Myocyte (in vitro differentiated cells): ENCODE measurements at places on chromosomes 13 and 19.
A peak's percentile ranks its signal among the peaks of the same experiment; 100 is the strongest.

DNA sequence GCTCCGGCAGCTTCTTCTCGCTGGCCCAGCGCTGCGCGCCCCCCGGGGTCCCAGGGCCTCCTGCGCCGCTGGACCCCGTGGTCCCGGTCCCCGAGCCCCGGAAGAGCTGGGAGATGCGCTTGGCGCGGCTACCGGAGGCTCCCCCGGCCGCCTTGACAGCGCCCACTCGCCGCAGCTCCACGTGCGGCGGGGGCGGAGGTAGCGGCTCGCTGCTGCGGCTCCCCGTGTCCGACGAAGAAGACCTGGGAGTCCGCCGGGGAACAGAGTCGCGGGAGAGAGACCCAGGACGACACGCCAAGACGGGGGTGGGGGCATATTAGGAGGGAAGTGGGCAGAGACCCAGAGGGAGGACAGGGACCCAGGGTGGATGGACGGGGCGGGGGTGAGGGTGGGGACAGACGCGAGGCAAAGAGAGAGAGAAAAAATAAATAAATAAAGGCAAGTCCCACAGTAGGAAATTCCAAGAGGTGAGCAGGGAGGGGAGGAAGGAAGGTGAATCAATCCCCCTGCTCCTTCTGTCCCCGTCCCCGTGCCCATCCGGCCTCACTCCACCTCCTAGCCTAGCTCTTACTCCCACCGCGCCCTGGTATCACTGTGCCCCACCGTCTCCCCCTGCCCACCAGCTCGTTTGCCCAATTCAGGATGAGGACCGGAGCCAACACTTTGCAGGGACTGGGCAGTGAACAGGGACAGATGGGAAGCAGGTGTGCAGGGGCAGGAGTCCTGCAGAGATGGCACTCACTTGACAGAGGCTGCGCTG is 826 bp downstream of the RASIP1 start:
- DNase-seq, result no peak

DNA sequence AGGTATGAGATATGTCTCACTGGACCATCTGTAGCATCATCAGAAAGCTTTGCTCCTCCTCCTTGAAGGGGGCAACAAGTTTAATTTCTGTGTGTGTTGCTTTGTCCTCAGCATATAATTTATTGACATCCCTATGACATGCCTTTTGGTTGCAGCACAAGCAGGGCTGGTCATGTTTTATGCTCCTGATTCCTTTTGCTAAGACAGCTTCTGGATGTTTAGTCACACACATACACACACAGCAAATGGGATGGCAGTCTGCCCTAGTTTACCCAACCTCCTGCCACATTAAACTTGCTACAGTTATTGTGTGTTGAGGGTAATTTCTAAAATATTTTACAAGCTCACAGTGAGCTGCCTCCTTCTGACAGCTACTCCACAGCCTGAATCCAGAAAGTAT is 217.9 kb upstream of the RXFP2 start:
- DNase-seq, result peak; percentile 41

GRCh38 chr13:98089246-98089645 is 53.6 kb upstream of the FARP1 start:
- no peak for DNase-seq

DNA sequence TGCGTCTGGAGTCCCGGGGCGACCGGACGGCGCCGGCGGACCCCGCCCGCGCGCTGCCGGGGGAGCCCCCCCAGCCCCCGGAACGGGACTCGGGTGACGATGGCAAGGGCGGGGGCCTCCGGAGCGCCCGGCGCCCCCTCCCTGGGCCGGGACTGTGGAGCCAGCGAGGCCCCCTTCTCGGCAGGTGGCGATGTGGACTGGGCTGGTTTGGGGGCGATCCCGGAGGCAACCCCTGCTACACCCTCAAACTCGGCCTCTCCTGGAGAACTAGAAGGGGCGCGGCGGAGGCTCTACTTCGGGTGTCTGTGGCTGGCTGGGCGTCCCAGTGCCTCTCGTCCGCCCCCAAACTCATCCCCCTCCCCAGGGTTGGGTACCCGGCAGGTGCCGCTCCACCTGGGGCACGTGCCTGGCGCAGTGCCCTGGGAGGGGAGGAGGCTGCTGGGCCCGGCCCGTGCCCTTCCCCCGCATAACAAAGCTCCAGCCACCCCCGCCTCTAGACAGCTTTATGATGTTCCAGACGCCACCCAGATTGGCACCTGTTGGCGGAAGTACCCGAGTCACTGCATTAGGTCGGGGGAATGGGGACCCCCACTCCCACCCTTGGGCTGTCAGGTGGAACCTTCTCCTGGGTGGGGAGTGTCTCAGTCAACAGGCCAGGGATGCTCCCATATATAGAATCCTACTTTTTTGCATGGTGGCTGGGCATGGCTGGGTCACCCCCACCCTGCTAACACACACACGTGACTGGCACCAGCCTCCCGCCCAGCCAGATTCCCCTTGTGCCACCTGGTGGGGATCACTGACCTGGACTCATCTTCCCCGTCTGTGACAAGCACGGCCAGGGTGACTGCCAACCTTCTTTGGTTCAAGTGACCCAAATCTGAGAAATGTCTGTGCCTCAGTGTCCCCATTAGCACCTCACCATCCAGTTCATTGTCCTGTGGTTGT is 722 bp downstream of the PKN1 start:
- peak; percentile 18 for DNase-seq

- DNase-seq, result peak; percentile 48
Observed at GRCh38 chr19:14835011-14835410, at the start of the genes OR7A5 and OR7C1. OR7A5 (minus strand) TSS chr19:14835185; CDS start chr19:14828241, 6,944 bp downstream. OR7C1 (minus strand) TSS chr19:14835185; CDS start chr19:14800136, 35,049 bp downstream.

DNA sequence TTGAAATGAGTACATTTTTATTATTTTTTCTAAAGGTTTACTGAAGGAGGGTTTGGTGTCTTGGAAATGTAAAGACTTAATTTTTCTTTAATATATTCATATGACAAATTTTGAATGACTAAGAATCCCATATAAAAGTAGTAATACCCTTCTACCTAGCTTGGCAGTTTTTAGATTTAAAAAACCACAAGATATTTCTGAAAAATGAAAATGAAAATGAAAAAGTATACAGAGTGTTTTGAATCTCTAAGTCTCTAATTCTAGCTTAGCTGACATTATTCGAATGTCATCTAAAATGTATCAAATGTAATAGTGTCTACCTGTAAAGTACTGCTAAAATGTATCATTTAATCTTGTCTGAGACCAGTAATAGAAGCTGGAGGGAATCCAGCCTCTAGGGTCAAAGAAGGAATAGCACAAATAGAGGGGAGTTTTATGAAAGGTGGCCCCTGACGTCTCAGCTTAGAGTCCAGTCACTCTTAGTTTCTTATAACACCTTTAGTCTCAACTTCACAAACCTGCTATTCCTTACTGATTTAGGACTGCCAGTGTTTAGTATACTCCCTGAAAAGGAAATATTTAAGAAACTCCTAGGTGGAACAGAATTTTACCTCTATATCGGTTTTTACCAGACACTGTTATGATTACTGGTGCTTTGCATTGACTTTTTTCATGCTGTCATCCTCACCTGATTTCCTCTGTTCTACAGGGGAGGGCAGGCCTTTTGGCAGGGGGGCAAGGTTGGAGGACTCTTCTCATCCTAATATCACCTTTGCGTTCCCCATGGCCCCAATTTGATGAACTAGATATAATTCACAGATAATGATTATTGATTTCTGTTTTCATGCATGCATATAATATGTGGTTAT is 16.2 kb upstream of the MIR17HG start:
- no peak for DNase-seq

- no peak for DNase-seq
Observed at GRCh38 chr13:113791761-113792160, 32.7 kb downstream of the TMEM255B start.

DNA sequence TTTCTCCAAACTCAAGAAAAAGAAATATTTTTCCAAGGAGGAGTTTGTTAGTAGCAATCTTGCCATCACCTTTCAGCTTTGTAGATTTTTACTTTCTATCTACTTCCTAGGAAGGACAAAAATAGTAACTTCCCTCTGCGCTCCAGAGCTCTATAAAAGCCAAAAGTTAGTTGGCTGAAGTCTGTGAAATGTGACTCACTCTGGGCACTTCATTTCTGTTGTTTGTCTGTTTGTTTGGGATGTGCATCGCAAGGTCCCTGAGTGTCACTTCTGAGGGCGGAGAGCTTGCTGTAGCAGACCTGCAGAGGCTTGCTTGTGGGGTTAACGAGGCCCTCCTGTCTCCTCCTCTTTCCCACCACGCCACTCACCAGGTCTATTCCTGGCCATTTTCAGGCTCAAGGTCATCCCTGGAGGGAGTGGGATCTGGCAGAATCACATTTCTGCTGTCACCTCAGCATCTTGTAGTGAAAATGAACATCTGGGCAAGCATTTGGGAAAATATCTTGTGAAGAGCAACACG is 307.6 kb downstream of the GPC6 start:
- no peak for DNase-seq

DNA sequence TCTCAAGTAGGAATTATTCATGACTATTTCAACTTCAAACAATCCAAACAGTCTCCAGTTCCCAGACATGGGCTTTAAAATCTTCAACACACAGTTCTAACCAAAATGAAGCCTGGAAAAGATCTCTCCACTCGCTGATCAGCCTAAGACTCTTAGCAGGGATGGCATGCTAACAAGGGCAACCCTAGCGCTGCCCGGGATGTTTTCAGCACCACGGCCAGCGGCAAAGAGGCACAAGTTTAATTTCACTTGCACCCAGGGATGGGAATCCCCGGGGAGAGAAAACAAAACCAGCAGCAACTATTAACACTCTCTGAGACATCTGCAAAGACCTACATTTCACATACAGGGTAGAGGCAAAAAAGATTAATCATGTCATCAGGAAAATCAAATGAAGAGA is 43.0 kb downstream of the CACNA1A start:
- peak; percentile 46 for DNase-seq

GRCh38 chr13:65582160-65582559 is 1648.0 kb downstream of the PCDH9 start:
- DNase-seq, result no peak

GRCh38 chr13:81017513-81018152 is 676.7 kb upstream of the SPRY2 start:
- DNase-seq, result peak; percentile 58
